ENCODE measurements at places on chromosomes 6 and 20.

DNA sequence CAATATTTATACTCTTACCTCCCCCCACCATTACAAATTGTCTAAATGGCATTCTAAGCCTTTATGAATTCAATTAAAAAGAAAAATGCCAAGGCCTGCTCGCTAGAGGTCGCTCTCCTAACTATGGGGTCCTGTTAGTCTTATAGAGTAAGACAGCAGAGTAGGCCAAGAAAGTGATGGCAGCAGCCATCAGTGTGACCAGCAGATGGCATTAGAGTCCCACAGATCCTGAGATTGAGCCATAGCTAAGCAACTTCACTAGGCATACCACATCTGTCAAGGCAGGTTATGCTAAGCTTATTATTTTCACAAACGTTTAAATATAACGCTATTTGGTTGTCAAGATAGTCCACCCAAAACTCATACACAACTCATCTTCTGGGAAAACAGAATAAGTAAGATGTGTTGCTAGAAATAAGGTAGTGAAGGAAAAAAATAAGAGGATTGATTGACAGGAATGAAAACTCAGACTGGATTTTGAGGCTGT is 57.6 kb upstream of the SCAF8 start:
- DNase-seq: peak; percentile 83

- no peak for DNase-seq
These were observed 103.5 kb upstream of the PTPN1 start for GRCh38 chr20:50406610-50407136.

DNA sequence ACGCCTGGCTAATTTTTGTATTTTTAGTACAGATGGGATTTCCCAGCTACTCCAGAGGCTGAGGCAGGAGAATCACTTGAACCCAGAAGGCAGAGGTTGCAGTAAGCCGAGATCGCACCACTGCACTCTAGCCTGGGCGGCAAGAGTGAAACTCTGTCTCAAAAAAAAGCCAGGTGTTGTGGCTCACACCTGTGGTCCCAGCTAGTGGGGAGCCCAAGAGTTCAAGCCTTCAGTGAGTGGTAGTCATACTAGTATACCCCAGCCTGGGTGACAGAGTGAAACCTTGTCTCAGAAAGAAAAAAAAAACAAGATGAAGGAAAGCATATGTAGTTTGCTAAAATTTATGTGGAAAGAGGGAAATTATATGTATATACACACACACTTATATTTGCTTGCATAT is 20.0 kb upstream of the POU5F1 start:
- DNase-seq: no peak

DNA sequence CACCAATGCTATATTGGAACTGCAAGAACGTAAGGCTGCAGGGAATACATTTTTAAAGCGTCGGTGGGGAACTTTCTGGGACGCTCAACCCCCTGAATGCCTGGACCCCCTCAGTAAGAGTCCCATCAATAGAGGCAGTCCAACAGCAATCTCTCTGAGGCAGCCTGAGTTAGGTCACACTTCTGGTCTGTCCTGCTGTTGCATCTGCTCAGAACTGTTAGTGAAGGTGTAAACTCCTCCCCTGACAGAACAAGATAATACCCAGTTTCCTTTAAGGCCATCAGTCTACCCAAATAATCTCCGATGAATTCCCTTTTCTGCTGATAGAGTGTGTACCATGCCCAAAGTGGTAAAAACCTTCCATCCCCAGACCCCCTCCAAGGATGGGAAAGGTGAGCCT is 1.1 kb upstream of the RNGTT start:
- no peak for DNase-seq

DNA sequence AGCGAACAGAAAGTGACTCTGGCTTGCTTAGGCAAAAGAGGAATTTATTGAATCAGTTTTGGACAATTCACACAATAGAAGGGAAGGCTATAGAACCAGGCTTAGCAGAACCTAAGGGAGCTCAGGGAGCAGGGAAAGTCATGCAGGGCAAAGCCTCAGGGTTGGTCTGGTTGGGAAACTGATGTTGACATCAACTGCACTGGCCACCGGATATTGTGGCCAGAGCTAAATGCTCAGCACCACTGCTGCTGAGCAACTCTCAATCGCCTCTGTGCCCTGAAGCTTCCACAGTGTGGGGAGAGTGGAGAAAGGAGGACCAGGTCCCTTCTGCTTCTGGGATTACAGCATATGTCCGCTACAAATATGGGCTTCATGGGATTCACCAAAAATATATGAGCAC is 93.3 kb upstream of the GCM1 start:
- no peak for DNase-seq

DNA sequence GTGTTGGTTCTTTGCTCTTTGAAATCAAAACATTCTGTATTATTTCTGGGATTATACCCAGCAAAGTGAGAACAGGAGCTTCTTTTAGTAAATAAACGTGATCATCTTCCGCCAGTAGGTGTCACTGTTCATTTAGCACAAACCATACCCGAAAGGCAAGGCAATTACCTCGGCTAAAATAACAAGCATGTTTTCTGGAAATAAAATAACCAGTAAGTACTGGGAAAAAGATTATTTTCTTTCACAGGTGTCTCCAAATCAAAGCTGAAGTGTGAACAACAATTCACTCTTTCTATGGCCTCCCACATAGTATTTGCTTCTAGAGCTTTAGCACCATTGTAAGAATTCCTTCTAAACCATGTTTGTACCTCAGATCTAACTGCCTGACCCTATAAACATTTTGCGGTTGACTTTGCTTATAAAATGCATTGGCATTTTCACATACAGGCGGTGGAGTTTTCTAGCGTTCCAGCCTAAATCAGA is 144.6 kb upstream of the AGPAT4 start:
- peak; percentile 10 for DNase-seq

DNA sequence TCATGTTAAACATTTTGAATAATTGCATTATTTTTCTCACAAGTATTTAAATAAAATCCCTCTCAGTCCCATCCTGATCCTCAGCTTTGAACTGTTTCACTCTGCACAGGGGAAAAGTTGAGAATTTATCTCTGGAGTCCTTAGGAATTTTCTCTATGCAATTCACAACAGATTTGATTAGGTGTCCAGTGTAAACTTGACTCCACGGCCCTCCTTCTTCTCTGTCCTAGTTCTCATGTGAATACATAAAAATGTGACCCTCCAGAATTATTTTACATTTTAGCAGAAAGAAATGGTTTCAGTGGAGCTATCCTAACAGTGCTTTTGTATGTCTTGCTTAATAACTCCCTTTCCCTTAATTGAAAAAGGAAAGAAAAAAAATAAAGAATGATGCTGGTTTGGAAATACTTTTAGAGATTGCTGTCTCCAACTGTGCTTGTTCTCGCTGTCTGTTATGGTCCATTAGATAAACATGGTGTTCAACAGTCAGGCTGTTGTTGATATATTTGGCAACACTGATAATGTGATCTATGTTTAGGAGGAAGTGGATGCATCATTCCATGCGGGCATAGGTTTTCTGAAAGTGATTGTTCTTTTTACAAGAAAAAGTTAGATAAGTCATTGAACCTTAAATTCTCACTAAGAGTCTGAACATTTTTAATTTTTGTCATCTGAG is 599.4 kb upstream of the CITED2 start:
- DNase-seq: no peak

Measured in stimulated activated CD4-positive, alpha-beta T cell treated with anti-CD3 and anti-CD28 coated beads, Interleukin-4, amount 100 ng/mL, for 48 hours (primary cell).